ENCODE measurements at places on chromosomes 7 and 10. TPM values are rescaled to one million over a fixed set of nuclear protein-coding genes. Genes with fewer than 3 reads are reported as not detected.

GRCh38 chr10:31623947-31624346 is 304.7 kb downstream of the ARHGAP12 start:
- DNase-seq: no peak

DNA sequence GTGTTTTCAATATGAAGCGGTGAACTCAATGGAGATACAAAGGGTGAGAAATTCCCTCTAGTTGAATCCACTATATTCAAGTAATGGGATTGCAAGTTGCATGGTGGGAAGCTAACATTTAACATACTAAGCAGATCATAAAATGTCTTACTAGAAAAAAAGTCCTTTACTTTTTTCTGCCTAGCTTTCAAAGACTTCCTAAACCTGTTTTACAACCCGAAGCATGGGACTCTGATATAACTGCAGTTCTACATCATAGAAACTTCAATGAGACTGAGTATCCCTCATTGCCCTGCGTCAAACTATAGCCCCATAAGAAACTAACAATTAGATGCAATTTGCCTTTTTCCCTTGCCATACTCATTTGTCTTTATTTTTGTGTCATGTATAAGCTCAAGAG is 179.9 kb downstream of the RTKN2 start:
- DNase-seq: no peak

GRCh38 chr7:18974803-18975202 is 142.6 kb downstream of the TWIST1 start:
- DNase-seq: no peak

The CCL24 gene
- 2.1 TPM for polyA plus RNA-seq

DNA sequence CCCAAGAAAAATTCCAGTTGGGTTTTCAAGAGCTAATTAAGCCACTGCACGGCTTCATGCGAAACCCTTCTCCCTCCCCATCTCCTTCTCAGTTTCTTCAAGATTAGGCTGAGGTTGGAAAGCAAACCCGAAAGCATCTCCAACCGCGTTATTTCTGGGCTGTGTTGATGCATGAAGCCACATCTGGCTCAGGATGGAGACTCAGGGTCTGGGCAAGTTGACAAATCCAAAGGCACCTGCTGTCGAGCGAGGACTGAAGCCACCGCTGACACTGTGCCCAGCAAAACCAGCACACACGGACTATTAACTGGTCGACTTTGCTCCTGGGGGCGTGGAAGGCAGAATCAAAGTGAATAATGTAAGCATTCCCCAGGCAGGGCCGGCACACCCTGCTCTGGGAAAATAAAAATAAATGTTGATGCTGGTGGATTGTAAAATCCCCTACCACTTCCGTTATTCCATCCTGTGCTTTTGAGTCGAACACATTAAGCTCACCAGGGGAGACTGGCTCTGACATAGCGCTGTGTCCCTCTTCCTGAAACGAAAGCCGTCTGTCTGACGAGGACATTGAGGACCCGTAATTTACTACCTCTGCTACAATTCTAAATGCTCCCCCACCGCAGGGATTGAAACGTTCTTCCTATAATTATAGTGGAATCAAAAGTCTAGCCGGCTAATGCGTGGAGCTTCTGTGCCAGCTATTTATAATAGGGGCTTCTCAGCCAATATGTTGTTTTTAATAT is 269.8 kb downstream of the ADARB2 start:
- no peak for DNase-seq

The CC2D2B gene
- polyA plus RNA-seq: 1.3 TPM

- no peak for DNase-seq
Observed at GRCh38 chr7:83850941-83851340, 202.0 kb upstream of the SEMA3E start.

The HYAL4 gene
- polyA plus RNA-seq: not detected

The AASS gene
- polyA plus RNA-seq: 49.5 TPM

- no peak for DNase-seq
Observed at GRCh38 chr10:24184455-24184854, 24.5 kb upstream of the KIAA1217 start.

DNA sequence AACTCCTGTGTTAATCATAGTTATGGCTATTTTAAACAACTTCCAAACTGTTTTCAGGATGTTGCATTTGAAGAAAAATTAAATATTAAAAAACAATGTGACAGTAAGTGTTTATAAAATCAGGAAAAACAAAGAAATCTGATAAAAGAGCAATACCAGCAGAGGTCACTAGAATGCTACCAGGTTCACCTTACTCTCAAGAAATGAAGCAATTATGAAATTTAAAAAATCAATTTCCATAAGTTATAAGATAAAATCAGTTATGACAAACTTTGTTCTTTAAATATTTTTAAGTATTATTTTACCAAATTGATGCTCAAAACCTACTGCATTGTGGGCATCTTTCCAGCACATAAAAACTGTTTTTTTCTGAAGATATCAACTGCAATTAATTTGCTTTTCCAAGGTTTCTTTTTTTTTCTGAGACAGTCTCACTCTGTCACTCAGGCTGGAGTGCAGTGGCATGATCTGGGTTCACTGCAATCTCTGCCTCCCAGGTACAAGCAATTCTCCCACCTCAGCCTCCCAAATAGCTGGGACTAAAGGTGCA is 50.7 kb upstream of the RHEB start:
- no peak for DNase-seq

The CUBN gene
- polyA plus RNA-seq: 190 TPM

- no peak for DNase-seq
Observed at GRCh38 chr10:93921338-93921737, 27.6 kb downstream of the SLC35G1 start.

- DNase-seq: no peak
Observed at GRCh38 chr10:109504401-109504800, 418.9 kb downstream of the XPNPEP1 start.

DNA sequence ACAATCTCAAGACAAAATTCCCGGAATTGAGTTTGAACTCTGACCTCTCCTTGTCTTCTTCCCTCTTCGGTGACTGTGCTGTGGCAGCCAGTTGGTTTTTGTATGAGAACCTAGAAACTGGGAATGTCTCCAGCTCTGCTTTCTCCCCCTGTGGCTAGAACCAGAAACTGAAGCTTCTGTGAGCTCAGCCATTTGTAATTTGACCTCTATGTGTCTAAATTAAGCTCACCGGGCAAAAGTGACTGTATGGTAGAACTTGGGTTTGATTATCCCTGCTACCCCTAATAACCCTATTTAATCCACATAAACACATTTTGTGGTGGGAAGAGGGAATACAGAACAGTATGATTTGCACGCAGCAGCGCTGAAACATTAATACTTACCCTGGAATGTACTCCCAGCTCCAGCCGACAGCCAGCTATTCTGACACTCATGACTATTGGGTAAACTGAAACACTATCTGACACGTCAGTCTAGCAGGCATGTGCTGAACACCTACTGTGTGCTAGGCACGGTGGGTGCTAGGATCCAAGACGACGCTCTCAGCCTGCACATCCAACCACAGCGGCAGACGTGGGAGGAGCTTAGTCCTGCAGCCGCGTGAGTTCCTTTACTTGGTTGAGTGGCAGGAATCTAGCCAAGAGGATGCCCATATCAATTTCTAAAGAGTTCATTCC is 324.8 kb downstream of the SFMBT2 start:
- DNase-seq: peak; percentile 25

DNA sequence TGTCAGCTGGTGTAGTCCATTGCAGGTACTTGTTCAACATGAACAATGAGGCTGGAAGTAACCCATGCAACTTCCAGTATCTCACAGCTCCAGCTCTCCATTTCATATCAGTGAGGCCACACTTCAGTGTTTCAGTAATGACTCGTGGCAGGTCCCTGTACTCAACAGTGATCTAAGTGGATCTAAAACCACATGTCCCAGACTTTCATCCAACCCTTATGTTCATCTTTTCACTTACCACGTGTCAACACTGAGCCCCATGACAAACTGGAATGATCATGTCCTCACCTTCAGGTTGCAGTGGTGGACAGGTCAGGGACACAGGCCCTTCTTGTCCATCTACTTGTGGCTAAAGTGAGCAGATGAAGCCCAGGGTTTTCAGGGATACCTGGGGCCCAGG is 155.0 kb upstream of the GRB10 start:
- DNase-seq: no peak

- DNase-seq: no peak
Observed at GRCh38 chr10:114629824-114630730, 28.0 kb downstream of the ABLIM1 start.

DNA sequence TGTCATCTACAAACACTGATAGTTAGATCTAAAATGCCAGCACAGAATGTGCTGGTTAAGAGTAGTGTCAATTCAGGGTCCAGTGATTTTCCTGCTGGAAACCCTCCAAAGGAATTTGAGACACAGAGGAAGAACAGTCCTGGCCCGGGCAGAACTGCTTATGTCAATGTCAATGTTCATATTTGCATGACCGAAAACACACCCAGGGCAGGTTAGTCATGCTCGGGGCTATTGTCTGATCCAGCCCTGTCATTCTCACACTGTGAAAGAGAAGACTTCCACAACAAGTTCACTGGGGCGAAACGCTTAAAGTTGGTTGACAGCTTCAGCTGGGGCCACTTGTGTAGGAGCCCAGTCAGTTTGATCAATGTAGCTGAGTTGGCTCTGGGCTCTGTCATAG is 139.3 kb downstream of the C1GALT1 start:
- DNase-seq: peak; percentile 44

DNA sequence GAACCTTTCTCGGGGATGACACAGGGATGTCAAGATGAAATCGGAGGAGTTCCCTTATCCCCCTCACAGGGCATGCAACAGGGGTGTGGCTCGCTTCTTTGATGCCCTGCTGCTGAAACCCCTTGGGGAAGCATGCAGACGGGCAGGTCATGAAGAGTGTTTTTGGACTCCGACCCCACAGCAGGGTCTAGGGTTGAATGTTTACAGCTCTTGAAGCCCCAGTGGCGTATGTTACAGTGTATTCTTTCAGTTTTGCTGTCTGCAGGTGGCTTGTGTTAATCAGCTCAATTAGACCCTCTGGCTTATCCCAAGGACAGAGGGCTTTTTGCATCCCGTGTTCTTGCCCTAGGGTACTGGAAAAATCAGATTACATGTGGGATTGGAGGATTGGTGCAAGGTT is 446.5 kb downstream of the LRMDA start:
- DNase-seq: no peak

- DNase-seq: no peak
Observed at GRCh38 chr10:71396711-71397295, at the start of gene CDH23. Gene CDH23, plus strand, starts transcription at chr10:71396920. Its CDS starts 42,912 bp downstream, at chr10:71439832.

GRCh38 chr7:26593393-26593792 is 271.0 kb downstream of the SKAP2 start:
- no peak for DNase-seq

GRCh38 chr7:69684369-69685292 is 86.4 kb downstream of the AUTS2 start:
- no peak for DNase-seq

- no peak for DNase-seq
Observed at GRCh38 chr7:56040730-56041129, 10.5 kb downstream of the PSPH start.

DNA sequence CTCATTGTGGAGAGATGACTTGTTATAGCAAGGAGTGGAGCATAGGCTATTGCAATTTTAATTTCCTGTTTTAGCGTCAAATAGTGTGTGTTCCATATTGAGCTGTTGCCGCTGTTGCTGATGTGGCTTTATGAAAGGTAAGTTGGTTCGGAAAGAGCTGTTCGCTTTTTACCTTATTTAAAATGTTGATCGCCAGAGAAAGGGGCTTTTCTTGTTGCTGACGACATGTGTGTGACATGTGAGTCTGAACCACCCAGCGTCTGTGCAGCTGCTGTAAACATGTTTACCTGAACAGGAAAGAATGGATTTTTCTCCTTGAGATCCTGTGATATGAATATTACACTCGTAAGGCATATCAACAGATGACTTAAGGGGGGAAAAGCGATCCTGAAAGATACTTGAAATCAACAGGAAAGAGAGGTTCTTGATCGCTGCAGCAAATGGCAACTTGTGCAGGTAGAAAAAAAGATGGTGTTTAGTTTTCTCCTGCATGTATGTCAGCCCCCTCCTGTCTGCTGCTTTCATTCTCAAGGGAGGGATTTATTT is 2.5 kb downstream of the ZEB1 start:
- DNase-seq: peak; percentile 26

The LIPJ gene
- 0.11 TPM for polyA plus RNA-seq

The INA gene
- 0.75 TPM for polyA plus RNA-seq

The GRM8 gene
- 9.2 TPM for polyA plus RNA-seq

- DNase-seq: no peak
Observed at GRCh38 chr7:157789094-157789493, 452.3 kb downstream of the DNAJB6 start.

GRCh38 chr10:130990486-130990885 is 321.0 kb downstream of the TCERG1L start:
- no peak for DNase-seq

All from right renal pelvis (tissue), 4 donors.